Stimulated activated CD4-positive, alpha-beta T cell treated with anti-CD3 and anti-CD28 coated beads, Interleukin-15, amount 100 ng/mL, for 1 hour (primary cell): ENCODE measurements at places on chromosomes 6 and 20.

DNA sequence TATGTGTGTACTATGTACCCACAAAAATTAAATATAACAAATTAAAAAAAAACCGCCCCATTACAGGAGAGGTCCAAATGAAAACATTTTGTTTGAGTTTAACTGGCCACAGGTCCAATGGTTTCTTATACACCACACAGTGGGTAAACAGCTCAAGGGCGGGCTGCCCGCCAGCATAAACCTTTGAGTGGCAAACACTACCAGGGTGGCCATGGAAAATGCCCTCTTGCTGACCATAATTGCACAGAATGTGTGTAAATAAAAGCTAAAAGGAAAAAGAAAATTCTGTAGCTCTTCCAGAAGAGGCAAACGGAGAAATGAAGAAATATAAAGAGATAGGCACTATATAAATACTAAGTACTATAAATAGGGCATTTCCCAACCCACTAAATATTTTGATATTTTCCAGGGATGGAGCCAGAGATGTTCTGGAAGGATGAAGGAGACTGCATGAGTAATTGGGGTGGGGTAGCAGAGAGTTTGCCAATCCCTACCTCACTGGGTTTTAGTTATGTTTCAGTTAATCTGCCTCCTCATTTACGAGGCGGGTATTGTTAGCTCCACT is 1.1 kb upstream of the CDC5L start:
- DNase-seq: no peak

DNA sequence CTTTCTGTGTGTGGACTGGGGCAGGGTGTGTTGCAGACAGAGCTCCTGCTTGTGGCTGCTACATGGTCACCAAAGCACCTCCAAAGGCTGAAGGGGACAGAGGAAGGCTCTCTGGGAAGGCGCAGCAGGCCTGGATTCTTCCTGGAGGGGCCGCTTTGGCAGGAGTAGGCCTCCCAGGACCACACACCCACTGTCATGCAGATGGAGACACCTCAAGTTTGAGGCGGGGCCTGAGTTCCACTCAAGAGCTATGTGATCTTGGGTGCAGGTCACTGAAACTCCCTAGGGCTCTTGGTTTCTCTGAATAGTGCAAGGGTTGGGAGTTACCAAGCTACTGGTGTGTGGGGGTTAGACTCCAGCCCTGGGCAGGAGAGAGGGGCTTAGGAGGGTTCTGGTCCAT is 27.9 kb downstream of the EFCAB8 start:
- DNase-seq: no peak

- no peak for DNase-seq
Measured at GRCh38 chr20:21632031-21632734, 73.3 kb upstream of the PAX1 start.

DNA sequence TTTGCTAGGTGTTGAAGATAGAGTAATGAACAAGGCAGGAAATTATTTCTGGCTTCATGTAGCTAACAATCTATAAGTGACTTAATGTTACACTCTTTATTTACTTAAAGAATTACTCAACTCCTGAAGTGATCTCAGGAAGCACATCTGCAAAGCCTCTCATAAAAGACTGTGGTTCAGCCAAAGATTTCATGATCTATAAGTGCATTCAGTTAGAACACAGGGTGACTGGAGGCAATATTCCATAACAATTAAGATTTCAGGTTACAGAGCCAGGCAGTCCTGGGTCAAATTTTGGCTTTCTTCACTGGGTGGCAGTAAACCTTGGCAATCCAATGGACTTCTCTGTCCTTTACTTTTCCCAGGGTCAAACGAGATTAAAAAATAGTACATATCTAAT is 204.0 kb downstream of the TPBG start:
- DNase-seq: no peak

- DNase-seq: no peak
Measured at GRCh38 chr6:145878591-145879295, 64.1 kb upstream of the FBXO30 start.

DNA sequence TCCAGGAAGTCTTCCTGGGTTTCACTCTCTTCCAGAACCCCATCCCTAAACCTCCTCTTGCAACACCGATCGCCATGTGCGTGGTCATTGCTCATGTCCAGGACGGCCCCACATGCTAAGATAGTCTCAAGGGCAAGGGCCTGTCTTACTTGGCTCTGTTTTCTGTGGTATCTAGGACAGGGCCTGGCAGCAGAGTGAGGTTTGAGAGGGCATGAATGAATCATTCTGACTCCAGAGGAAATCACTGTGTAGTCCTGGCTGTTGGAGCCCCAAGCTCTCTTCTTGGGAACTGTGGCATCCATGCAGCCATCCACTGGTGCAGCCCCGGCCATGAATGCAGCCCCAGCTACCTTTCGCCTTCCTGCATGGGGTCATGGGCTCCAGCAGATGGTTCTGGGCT is 12.4 kb downstream of the SIRPA start:
- no peak for DNase-seq

DNA sequence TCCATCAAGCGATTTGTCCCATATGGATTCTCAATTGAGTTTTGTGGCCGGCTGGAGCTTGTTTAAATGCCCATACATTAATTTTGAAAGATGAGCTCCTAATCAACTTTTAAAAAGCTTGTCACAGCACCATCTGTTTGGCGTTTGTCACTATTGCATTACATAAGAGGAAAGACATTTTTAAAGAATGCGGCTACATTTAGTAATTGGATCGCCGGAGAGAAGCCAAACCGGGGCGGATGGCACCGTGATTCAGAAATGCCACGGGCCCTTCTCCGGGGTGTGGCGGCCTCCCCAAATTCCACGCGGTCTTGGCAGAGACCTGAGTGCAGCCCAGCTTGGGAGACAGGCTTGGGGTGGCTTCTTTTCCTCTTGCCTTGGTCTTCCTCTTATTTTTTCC is 67.7 kb upstream of the ZNFX1 start:
- DNase-seq: no peak

DNA sequence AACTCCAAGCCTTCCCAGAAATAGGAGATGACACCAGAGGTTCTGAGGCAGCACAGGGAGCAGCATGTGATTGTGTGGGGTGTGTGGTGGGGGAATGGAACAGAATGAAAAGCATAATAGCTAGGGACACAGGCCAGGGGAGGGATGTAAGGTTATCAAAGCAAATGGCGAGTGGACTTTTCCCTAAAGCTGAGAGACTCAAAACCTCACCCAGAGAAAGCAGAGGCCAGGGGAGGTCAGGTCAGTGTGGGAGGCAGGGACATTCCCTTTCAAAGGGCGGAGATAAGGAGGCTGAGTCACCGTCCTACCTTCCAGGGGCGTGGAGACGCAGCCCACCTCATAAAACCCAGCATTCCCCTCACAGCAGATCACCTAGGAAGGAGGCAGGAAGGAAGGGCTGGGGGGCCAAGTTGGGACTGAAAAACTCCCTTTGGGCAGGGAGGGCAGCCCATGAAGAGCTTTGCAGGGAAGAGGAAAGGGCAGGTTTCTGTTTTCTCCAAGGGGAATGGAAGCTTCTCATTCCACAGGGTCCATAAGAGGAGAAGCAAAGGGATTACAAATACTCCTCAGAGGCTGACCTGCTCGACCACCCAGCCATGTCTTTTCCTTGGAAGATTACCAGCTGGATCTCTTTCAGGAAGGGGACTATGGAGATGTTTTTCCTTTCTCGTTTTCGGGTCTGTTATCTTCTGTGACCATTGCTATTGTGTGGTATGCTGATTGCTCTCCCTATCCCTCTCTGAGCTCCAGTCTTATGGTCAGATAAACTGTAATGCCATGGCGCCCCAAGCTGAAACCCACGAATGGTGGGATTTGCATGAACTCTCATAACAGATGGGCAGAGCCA is 9.6 kb upstream of the LY6G5C start:
- DNase-seq: no peak

- DNase-seq: no peak
Measured at GRCh38 chr6:6586671-6587526, 1.6 kb upstream of the LY86 start.

DNA sequence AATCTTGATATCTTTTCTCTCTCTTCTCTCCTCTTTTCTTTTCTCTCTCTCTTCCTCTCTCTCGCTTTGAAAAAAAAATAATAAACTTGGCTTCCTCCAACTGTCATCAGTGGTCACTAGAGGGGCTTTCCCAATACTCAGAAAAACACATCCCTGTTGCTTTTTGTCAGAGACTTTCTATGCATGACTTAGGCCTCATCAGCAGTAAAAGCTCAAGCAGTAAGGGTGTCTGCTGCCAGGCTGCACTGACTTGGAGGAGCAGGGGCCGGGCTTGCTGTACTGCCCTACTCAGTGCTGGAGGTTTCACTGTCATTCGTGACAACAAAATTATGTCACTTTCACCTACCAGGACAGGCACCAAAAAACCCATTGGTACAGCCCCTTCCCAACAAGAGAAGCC is 272.0 kb downstream of the ADGB start:
- DNase-seq: no peak
